ENCODE measurements at places on chromosomes 12 and 14.

- DNase-seq, result no peak
Observed at GRCh38 chr12:114687802-114688201, 3.8 kb upstream of the TBX3 start.

- DNase-seq, result no peak
Observed at GRCh38 chr12:8953773-8954402, 4.4 kb upstream of the M6PR start.

DNA sequence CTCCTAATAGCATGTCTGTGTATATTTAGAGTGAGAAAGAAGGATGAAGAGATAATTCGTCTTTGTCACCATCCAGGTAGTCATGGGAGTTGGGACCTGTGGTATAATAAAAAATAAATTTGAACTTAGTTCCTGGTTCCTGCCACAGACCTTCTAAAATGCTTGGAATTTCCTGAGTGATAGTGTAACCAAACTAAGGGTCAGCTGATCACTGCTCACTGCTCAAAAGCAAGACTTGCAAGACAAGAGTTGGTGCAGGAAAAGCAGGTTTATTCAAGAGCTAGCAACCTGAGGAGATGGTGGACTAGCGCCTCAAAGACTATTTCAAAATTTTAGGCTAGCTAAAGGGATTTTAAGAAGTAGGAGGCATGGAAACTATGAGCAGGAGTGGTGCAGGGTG lies 19.1 kb downstream of the ANG start:
- DNase-seq, result no peak

- DNase-seq, result no peak
Observed at GRCh38 chr12:6834873-6835272, 5.9 kb upstream of the GNB3 start.

DNA sequence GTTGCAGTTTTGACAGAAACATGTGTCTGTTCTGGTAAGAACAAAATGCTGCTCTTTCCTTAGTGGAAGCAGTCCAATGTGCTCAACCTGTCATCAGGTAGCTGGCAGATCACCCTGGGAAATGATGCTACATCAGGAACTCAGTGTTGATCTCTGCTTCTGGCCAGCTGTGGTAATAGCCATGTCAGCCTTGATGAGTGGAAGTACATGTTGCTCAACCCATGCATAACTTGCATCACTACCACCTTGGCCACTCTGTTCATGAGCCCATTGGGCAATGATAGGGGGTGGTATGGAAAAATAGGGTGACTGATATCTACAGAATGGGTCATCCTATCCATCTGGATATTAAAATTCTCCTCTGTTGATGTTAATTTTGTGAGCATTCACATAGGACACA lies 411.0 kb downstream of the C12orf50 start:
- no peak for DNase-seq

DNA sequence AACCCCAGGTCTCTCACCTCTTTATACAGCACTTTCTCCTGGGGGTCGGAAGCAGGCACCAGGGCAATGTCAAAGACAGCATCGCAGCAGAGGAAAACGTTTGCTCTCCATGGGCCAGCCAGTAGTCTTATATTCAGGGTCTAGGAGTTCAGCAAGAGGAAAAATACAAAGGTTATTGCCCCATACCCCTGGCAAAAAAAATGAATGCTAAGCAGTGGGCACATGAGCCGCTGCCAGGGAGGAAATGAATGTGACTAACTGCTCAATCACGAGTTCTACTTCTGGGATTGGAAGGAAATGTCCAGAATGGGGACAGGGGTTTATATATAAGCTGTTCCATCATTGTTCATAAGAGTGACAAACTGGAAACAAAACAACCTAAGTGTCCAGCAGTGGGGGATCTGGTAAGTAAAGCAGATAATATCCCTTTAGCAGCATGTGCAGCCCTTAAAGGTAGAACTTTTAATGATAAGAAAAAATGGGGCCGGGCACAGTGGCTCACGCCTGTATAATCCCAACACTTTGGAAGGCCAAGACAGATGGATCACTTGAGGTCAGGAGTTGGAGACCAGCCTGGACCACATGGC lies 53.8 kb downstream of the PHETA1 start:
- DNase-seq, result no peak

GRCh38 chr12:78249578-78249977 lies 418.9 kb downstream of the NAV3 start:
- DNase-seq, result no peak

DNA sequence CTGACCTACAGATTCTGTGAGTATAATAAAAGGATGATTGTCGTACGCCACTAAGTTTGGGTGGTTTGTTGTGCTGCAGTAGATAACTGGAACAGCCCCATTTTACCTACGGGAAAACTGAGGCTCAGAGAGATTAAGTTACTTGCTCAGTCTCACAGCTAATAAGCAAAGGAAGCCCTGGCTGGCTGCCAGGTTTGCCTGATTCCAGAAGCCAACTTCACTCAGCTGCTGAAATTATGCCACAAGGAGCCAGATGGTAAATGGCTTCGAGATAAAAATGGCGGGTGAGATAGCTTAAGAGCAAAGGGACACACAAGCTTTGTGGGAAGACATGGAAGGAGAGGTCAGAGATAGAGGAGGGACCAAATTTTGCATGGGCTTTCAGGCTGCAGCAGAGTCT lies 191.5 kb upstream of the NOS1 start:
- no peak for DNase-seq

DNA sequence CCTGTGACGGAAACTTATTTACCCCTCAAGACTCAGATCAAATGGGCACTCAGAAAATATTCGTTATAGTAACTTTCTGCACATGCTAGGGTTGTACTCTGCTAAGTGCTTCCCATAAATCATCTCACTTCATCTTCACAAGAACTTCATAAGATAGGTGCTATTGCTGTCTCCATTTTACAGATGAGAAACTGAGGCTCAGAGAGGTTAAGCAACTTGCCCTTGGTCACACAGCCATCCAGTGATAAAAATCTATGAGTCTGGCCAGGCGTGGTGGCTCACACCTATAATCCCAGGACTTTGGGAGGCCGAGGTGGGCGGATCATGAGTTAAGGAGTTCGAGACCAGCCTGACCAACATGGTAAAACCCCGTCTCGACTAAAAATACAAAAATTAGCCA lies 33.2 kb upstream of the LHX5 start:
- DNase-seq, result no peak

DNA sequence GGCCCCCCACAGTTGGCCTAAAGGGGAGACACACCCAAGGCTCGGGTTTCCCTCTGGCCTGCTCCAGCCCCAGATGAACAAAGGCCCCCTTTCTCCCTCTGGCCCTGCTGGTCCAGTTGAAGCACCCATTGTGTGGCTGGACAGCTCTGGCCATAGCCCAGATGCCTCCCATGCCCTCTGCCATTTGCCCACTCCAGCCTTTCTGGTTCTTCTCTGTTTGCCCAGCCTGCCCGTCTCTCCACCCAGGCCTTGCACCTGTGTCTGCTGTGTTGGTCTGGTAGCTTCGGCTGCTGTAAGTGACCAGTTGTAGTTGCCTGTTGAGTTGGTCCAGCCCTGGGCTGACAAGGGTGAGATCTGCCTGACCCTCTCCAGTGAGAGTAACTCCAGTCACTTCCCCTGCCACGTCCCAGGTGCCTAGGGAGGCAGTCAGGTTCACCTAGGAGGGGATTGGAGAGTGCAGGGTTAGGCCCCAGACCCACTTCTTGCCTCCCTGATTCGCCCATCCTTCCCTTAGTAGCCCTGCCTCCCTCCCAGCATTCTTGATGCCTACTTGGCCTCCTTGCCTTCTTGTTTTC lies 3.0 kb downstream of the B4GALNT1 start:
- DNase-seq, result no peak

DNA sequence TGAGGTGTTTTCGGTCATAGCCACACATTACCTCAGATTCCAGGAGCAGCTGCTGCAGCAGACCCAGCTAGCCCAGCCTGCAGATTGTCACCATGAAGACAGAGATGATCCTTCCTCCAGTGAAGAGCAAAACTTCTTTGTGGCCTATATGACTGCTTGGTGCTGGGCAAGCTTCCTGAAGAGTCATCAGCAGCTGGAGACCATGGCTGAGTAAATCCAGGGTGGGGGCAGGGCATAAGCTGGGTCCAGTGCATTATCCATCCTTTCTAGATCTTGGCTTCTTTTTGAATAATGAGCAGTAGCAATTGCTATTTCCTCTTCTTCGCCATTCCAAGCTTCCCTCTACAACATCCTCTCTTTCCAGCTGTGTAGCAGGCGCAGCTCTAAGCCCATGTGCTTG lies 373.1 kb upstream of the DDHD1 start:
- DNase-seq, result no peak

- no peak for DNase-seq
Observed at GRCh38 chr14:70856851-70857495, 47.7 kb upstream of the MAP3K9 start.

DNA sequence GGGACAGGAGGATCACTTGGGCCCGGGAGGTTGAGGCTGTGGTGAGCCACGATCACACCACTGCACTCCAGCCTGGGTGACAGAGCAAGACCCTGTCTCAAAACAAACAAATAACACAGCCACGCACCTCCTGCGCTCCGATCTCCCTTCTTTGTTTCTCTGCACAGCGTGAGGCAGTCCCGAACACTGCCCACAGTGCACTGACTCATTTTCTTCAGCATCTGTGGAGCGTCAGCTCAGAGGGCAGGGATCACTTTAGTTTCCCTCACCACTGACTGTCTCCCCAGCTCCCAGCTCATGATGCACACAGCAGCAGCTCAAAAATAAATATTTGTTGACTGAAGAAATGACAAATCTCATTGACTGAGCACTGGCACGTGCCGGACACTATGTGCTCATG lies 883 bp upstream of the MYL2 start:
- no peak for DNase-seq

DNA sequence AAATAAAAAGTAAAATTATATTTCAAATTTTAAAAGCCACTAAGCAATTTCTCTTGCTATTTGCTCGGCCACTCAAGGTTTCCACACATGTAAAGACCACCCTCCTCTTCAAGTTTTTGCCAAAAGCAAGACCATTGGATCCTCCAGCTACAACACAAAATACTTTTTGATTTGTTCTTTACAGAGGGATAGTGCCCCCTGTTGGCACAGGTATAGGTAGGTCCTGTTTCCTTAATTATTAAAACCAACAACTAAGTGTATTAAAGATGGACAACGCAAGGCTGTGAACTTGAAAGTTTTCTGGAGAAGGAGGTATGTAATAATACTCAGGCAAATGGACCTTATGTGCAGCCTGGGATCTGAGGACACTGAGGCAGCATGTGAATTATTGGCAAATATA lies 23.8 kb downstream of the ATP6V1D start:
- no peak for DNase-seq

- DNase-seq, result no peak
Observed at GRCh38 chr12:47554046-47554653, 151.7 kb downstream of the RPAP3 start.

GRCh38 chr12:49347311-49348193 lies 864 bp downstream of the DNAJC22 start:
- DNase-seq, result no peak

- DNase-seq, result no peak
Observed at GRCh38 chr12:5163661-5164060, 120.0 kb downstream of the KCNA5 start.

DNA sequence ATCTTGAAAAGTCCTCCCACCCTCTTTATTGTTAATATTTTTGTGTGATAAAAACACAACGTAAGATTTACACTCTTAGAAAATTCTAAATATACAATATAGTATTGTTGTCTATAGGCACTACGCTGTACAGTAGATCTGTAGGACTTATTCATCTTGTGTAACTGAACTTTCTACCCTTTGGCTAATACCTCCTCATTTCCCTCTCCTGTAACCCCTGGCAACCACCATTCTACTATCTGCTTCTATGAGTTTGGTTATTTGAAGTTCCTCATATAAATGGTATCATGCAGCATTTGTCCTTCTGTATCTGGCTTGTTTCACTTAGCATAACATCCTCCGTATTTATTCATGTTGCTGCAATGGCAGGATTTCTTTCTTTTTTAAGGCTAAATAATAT lies 5.2 kb upstream of the CLEC9A start:
- no peak for DNase-seq

DNA sequence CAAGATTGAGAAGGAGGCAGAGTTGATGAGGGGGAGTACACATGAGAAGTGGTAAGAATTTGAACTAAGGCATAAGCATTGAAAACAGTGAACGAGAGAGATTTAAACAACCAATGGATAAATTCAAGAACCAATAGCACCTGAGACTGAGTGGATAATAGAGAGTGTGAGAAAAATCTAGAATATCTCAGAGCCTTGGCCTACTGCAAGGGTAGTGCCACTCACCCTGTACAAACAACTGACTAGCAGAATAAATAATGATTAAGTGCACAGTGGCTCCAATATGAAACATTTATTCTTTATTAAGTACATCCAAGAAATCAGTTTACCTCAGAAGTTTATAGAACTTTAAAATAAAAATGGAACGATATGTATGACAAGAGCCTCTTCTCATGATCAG lies 54.4 kb downstream of the CAPS2 start:
- no peak for DNase-seq

GRCh38 chr14:34693228-34693939 lies 21.0 kb downstream of the CFL2 start:
- DNase-seq, result no peak

DNA sequence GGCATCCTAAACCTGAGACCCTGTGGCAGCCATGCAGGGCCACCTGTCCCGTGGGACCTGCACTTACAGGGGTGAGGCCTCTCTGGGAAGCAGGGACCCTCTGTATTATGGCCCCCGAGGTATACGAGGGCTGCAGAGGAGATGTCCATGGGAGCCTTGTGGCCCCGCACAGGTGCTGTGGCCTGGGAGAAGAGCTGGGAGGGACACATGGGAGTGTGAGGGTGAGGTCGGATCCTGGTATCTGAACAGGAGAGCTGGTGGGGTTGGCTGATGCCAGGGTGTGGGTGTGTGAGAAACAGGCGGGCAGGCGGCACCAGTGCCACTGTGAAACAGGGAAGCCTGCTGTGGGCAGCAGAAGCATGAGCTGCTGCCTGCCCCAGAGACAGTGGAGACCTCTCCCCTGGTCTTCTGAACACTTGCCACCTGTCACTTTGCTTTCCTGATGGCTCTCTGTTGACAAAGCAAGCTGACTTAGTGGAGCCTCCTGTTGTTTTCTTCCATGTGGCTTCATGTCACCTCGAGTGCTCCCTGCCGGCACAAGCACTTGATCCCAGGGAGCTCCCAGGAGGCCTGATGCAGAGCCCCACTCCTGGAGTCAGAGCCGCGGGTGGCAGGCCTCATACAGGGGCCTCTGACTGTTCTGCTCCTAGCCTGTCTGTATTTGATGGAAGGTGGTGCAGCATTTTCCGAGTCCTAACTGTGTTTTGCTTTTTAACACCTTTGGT lies 19.8 kb upstream of the AMN start:
- no peak for DNase-seq

- no peak for DNase-seq
Observed at GRCh38 chr14:89245802-89246201, 171.2 kb downstream of the FOXN3 start.
